ENCODE measurements at places on chromosomes 2 and 18.
A peak's percentile ranks its signal among the peaks of the same experiment; 100 is the strongest.

DNA sequence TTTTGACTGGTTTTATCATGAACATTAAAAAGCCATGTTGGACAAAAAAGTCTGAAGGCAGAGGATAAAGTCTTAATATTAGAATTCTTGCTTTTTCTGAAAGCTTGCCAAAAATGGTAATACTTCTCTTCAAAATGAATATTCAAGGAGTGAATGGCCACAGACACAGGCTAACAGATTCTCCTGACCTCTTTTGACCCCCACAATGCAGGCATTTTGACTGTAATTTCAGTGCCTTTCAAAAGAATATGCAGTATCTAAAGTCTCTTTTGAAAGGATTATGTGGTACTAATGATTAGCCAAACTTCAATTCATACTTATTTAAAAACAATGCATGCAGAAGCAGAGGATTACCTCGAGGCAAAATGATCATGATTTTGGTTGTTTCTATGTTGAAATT, 557.8 kb upstream of the GCFC2 start:
- DNase-seq, result no peak

DNA sequence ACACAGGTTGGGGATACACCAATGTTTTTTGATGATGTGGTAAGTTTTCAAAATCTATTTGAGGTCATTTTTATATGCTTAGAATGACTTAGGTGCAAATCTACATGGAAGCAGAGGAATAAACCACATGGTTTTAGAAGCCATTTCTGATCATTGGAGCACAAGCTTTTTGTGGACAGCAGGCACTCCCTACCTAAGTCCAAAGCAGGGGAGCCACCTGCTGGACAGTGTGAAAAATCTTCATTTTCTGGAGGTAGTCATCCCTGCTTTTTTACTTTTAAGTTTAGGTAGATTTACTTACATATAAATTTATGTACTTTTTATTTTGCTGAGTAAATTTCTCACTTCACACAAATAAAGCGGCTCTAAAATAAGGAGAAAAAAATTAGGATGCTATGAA, 323.2 kb downstream of the PLCL1 start:
- DNase-seq, result peak; percentile 53

GRCh38 chr2:214069254-214069653, 341.6 kb upstream of the VWC2L start:
- peak; percentile 82 for DNase-seq

- DNase-seq, result peak; percentile 52
These were observed 22.5 kb upstream of the ACVR1 start for GRCh38 chr2:157898591-157898996.

- peak; percentile 32 for DNase-seq
These were observed at the start of gene SLC19A3 for GRCh38 chr2:227717687-227718567. SLC19A3 (minus strand) TSS chr2:227718028; CDS start chr2:227702318, 15,710 bp downstream.

- no peak for DNase-seq
These were observed 37.2 kb upstream of the THOC1 start for GRCh38 chr18:305003-305501.

- no peak for DNase-seq
These were observed 2.1 kb downstream of the HK2 start for GRCh38 chr2:74835831-74836674.

GRCh38 chr18:43668866-43669265, 391.6 kb upstream of the SYT4 start:
- DNase-seq, result no peak

DNA sequence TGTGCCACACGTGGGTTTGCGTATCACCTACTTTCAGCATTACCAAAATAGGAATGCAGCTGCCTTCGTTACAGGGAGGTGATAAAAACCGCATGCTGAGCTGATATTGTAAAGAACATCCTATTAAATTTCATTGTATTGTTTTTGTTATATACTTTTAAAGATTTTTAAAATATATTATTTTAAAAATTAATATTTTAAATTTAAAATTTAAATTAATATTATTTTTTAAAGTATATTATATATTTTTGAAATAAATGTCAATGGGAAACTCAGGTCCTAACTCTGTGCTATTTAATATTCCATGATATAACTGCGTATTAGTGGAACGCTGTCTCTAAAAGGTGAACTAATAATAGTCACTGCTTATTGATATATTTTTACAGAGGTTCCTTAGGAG, 51.2 kb downstream of the CTNNA2 start:
- no peak for DNase-seq

DNA sequence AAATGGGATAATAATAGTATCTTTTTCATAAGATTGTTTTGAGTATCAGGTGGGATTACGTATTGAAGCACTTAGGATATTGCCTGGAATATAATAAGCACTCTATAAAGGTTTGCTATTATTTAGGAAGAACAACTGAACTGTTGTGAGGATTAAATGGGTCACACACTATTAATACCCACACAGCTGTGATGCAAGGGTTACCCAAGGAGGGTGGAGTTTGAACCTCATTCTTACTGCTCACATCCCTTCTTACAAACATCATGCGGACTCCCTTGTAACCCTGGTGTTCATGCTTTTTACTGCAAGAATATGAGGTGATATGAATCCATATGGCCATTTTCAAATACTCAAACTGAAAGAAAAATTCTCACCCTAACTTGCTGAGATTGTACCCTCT, 113.5 kb downstream of the KCTD1 start:
- DNase-seq, result no peak

GRCh38 chr18:41096504-41096903, 858.5 kb upstream of the PIK3C3 start:
- DNase-seq, result no peak

- DNase-seq, result peak; percentile 97
These were observed 89.2 kb downstream of the NFATC1 start for GRCh38 chr18:79484661-79485621.

DNA sequence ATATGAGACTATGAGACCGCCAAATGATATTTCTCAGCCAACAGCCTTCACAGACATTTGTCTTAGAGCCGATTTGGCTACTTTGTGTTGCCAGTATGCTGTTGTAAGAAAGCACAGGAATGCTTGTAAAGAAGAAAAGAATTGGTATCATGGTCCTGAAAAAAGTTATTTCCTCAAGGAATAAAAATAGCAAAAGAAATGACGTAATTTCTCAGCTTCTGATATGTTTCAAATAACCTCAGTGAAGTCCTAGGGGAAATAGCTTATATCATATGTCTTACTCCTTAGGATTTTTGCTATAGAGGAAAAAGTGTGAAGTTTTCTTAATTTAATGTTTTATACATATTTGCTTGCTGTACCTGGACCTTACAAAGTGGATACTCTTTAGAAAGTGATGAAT, 23.0 kb downstream of the SCN1A start:
- DNase-seq, result no peak

- no peak for DNase-seq
These were observed 223.8 kb upstream of the SPRED2 start for GRCh38 chr2:65656160-65656718.

DNA sequence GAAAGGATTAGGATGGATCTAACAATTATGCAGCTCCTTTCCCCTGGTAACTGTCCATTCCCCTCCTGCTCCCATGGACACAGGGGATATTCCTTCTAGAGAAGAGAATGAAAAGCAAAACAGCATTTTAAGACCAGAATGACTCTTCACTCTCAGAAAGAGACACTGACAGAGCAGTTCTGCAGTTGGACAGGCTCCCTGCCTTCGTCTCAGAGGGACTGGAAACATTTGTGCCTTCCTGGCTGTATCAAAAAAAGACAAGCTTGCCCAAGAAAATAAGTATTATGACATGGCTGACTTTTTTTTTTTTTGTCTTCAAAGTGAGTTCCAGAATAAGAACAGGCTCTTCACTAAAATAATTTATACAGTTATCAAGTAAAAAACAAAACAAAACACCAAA, 9.5 kb downstream of the PID1 start:
- DNase-seq, result no peak

Measured in AG09309 (cell line).